ENCODE measurements at places on chromosomes 6 and 20.

DNA sequence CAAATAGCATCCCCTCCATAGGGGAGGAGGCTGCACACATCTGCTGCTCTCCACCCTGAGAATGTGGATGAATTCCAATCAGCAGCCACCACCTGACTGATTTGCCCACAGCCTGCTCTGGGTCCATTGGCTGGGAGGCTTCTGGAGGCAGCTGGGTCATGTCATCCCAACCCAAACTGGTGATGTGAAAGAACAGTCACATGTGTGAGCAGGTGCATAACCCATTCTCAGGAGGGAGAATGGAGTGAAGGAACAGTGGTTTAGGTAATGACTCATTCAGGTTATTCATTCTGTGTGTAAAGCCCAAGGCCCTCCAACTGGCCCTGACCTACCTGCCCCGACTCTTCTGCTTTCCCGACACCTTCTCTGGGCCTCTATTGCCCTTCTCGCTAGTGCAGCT is 90.9 kb upstream of the GCM1 start:
- DNase-seq, result no peak

DNA sequence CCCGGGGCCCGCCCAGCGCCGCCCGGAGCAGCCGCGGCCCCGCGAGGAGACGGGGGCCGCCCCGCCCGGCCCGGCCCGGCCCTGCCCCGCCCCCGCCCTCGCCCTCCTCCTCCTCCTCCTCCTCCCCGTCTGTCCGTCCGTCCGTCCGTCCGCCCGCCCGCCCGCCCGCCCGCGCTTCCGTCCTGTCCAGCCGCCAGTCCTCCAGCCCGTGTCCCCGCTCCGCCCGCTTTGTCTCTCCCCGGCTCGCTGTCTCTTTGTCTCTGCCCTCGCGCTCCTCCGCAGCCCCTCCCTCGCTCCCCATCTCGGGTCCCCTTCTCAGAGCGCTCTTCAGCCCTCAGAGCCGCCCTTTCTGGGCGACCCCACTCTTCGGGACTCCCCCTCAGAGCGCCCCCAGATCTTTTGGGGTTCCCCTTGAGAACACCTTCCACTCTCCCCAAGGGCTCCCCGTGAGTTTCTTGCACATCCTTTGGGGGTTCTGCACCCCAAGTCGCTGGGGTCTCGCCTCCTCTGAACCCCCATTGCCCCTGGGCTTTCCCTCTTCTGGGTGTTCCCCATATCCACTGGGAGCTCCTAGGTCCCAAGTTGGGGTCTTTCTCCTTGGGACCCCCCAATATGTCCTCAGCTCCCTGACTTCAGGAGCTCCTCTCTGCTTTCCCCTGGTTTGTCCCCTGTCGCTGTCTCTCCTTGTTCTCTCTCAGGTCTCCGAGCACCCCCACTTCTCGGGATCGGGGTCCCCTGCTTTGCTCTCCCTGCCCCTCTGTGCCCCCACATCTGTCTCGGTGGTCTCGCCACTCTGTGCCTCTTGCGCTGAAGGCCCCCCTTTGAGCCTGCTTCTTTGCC is 79.5 kb upstream of the MYL9 start:
- peak; percentile 70 for DNase-seq

- no peak for DNase-seq
Observed at GRCh38 chr20:22630701-22631100, 46.3 kb upstream of the FOXA2 start.

DNA sequence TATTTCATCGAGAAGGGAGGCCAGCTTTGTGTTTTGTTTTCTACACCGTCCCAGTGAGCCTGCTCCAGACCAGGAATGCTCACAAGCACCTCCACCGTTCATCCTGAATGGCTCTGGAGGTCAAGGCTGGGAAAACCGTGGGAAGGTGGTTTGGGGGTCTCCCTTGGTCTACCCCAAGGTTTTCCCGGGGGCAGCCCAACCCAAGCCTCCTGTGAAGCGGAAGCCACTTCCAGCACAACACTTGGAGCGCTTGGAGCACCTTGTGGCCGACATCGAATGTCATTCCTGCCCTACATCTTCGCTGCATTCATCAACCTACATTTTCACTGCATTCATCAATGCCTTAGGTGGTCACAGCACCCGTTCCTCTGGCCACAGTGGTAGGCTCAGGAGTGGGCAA is 255.6 kb upstream of the PMEPA1 start:
- no peak for DNase-seq

DNA sequence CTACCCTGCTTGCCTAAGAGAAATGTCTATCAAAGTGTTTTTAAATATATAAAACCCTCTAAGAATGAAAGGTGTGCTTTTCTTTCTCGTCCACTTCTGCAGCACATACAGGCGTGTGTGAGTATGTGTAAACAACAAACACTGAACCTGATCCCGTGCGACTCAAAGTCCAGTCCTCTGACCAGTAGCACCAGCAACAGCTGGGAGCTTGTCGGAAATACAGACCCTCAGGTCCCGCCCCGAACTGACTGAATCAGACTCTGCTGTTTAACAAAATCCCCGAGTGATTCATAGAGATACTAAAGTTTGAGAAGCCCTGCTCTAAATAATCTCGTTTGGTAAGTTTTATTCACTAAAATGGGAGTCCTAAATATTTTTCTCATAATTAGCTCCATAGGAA is 208.0 kb upstream of the KCNQ5 start:
- no peak for DNase-seq

DNA sequence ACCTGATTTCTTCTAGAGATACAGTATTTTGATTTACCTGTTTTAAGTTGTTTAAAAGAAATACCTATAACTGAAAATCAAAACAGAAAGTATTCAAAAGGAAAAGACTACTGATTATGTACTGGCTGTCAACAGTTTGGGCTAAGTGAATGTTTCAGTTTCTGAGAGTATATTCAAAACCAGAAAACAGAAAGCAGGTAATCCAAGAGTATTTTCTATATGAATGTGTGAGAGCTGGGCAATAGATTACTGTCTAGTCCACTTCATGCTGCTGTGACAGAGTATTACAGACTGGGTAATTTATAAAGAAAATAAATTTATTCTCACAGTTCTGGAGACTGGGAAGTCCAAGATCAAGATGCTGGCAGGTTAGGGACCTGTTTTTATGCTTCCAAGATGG is 261.0 kb downstream of the ARHGAP18 start:
- DNase-seq, result no peak

- peak; percentile 86 for DNase-seq
Observed at GRCh38 chr6:149922642-149923326, at the start of gene RAET1G. RAET1G (minus strand) TSS chr6:149923121; CDS start chr6:149923010, 111 bp downstream.

DNA sequence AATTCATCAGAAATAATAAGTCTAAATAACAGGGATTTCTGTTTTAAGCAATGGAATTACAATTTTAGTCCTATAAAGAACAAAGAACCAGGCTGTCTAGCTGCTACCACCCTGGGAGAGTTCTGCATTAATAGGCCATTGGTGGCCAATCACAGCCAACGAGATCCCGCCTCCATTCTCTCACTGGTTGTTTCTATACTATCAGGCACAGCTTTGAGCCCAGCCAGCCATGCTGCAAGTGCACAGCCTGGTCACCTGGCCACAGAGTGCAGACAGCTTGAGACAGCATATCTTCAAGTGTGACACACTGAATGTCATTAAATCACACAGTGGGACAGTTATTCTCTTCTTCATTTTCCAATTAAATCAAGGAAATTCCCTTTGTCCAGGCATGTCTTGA is 16.1 kb upstream of the RAB22A start:
- no peak for DNase-seq

DNA sequence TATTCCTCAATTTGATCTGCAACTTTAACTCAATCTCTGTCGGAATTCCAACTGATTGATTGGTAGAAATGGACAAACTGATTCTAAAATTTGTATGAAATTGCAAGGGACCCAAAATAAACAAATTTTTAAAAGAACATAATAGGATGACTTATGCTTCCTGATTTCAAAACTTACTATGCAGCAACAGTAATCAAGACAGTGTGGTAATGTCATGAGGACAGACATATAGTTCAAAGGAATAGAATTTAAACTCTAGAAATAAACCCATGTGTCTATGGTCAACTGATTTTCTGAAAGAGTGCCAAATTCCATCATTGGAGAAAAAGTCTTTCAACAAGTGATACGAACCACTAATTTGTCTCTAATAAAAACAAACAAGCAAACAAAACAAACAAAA is 1320.1 kb upstream of the GJE1 start:
- no peak for DNase-seq

GRCh38 chr6:68738039-68738438 is 103.0 kb downstream of the ADGRB3 start:
- DNase-seq, result no peak

DNA sequence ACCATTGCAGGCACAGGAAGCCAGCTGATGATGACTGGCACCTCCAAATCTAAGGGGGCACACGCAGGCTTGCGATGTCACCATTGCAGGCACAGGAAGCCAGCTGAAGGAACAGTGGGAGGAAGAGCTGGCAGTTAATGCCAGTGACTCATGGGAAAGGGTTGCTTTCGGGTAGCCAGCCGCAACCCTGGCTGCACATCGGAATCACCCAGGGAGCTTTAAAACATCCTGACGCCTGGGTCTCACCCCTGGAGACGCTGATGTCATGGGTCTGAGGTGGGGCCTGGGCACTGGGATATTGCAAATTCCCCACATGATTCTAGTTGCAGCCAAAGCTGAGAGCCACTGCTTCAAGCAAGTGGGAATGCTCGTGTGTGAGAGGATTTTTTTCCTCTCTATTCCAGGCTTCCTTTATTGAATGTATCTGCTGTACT is 16.1 kb upstream of the CCN6 start:
- no peak for DNase-seq

GRCh38 chr6:62716719-62717118 is 430.7 kb upstream of the KHDRBS2 start:
- DNase-seq, result no peak

DNA sequence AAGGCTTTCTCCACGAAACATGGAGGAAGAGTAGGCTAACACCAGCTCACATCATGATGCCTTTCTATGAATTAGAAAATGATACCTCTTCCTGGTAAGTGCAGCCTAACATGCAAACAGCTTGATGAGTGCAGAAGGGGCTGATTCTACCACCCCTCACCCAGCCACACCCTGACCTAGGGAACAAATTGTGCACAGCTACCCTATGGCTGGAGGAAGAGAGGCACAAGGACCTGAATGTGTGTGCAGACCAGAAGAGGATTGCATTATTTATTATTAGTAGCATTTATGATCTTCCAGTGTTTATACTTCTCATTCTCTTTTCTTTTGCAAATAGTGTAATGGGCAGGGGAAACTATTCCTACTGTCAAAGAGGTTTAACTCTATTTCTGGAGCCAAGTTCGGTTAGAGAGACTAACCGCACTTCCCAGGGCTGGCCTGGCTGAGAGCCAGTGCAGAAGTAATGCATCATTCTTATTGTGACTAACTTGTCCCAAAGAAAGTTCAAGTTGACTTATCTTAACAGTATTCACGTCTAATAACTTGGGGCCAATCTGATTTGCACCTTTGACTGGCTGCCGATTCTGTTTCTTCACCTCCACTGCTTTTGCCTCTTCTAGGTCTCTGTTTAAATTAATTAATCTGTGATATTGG is 237.5 kb downstream of the CD83 start:
- peak; percentile 62 for DNase-seq

- DNase-seq, result no peak
Observed at GRCh38 chr6:142786476-142786875, 158.5 kb downstream of the HIVEP2 start.

DNA sequence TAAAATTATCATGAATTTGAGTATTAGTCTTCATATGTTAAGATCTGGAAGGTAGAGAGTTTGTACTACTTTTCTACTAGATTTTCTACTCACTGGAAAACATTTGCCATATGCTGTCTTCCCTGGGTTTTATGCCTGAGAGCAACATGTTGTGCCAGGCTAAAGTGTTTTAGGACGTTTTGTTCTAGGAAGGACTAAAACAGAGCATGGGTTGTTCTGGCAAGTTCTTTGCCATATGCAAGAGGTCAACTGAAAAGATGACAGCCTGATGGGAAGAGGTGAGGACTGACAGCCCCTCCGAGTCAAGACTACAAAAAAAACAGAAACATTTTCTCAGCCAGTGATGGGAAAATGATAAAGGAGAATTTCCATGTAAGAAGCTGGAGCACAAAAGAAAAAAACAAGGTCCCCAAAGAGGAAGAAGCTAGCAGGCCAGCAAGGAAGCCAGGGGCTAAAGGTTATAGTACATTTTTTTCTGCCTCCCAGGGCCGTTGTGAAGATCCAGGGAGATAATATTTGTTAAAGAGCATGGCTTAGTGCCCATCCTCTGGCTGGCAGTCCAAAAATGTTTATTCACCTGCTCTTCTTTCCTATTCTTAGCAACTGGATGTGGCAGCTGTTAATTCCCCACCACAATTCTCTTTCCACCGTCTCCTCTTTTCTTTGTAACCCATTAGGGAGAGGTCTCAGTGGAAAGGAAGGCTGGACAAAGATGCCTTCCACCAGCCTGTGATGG is 7.8 kb downstream of the SCGN start:
- no peak for DNase-seq

DNA sequence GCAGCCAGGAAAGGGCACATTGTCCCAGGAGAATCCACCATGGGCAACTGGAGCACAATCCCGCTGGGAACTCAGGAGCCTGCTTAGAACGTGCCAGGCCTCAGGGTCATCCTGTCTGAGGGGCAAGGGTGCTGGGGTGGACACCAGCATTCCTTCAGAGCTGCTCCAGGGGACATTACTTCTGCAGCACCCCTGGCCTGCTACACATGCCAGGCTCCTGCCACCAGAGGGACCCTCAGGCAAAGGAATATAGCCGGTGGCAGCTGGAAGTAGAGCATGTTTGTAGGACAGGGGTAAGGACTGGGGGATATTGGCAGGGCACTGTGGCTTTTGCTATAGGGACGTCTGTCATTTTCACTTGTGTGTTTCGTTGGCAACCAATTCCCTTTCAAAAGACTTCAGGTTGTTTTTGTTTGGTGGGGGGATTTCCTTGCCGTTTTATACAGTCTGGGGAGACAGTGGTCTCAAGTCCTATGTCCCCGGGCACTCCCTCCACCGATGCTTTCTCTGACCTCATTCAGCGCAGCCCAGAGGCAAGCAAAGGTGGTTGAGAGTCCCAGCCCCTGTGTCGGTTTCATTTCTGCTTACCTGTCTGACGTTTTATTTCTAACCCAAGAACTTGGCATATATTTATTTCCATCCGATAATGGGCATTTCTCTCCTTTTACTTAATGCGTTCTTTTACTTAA is 130.8 kb downstream of the JPH2 start:
- DNase-seq, result peak; percentile 73

All from activated CD8-positive, alpha-beta memory T cell treated with anti-CD3 and anti-CD28 coated beads for 24 hours (primary cell).